ENCODE measurements at places on chromosomes 12 and 14. TPM values are rescaled to one million over a fixed set of nuclear protein-coding genes. Genes with fewer than 3 reads are reported as not detected.

DNA sequence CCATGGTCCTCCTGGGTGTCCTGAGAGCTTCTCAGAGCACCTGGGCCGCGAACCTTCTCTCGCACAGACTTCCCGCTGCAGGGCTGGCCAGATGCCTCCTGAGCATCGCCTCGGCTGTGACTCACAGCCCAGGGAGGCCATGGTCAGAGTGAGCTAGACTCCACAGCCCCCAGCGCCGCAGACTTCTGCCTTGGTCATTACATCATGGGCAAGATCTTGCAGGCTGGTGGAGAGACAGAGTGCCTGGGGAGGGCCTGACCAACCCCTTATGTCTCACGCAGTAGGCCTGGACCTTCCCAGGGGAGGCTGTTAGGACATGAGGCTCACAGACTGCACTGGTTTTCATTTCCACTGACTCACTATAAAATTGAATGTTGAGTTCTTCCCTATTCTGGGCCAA, 41.8 kb downstream of the SMOC1 start:
- no peak for DNase-seq
- peaks cover 32% of the 10 kb centered on the region for H3K27me3 ChIP-seq

Gene CIDEB
- 11.6 TPM for total RNA-seq

GRCh38 chr12:121400332-121401139, 618 bp downstream of the RNF34 start:
- H3K4me1 ChIP-seq = peaks cover 49% of the 10 kb centered on the region
- DNase-seq = peak; percentile 76
- H3K4me3 ChIP-seq = peak overlapping the region; percentile 89

DNA sequence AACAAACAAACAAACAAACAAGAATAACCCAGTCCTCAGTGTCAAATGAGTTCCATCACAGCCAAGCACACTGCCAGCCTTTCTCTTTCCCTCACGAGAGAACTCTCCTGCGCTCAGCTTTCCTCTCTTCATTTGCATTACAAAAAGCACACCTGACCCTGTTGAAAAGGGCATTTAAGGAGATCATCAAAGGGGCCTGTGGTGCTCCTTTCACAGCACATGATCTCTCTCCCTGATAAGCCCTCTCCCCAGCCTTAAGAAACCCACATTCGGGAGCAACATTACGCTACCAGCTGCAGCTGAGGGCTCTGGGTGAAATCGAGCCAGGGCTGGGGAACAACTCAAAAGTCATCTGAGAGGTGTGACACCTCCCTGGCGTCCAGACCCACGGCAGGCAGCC, 165.6 kb upstream of the TMCC3 start:
- peaks cover 10% of the 10 kb centered on the region for H3K36me3 ChIP-seq
- no peak for DNase-seq
- peaks cover 7% of the 10 kb centered on the region for H3K27me3 ChIP-seq
- no peak overlapping the region for H3K27ac ChIP-seq
- H3K4me3 ChIP-seq = no peak overlapping the region

Gene SMOC1
- not detected for total RNA-seq

GRCh38 chr12:20778969-20779368, 31.5 kb upstream of the SLCO1B3 start:
- H3K4me1 ChIP-seq = no peaks in the 10 kb centered on the region
- H3K27ac ChIP-seq = no peak overlapping the region
- no peak for DNase-seq
- no peaks in the 10 kb centered on the region for H3K36me3 ChIP-seq
- H3K27me3 ChIP-seq = no peaks in the 10 kb centered on the region

GRCh38 chr12:64674367-64674922, 64.2 kb downstream of the RASSF3 start:
- DNase-seq = peak; percentile 42
- peak overlapping the region; percentile 69 for H3K4me3 ChIP-seq
- no peaks in the 10 kb centered on the region for H3K27me3 ChIP-seq
- H3K4me1 ChIP-seq = peaks cover 92% of the 10 kb centered on the region
- peak overlapping the region; percentile 98 for H3K27ac ChIP-seq

DNA sequence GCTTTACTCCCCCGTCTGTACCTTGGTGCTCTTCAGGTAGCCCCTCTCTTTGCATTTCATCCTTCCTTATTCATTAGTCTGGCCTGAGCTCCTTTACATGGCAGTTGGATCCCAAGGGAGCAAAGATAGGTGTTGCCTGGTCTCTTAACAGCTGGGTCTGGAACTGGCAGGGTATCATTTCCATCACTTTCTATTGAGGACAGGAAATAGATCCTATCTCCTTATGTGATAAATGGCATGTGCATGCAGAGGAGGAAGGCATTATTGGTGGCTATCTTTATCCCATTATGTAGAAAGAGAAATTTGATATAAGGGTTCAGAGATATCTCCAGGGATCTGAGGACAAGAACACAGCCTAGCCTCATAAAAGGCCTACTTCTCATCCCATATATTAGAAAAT, 54.6 kb upstream of the OAS1 start:
- peaks cover 62% of the 10 kb centered on the region for H3K27me3 ChIP-seq
- no peaks in the 10 kb centered on the region for H3K4me1 ChIP-seq
- H3K36me3 ChIP-seq = no peaks in the 10 kb centered on the region
- no peak overlapping the region for H3K4me3 ChIP-seq
- DNase-seq = no peak

DNA sequence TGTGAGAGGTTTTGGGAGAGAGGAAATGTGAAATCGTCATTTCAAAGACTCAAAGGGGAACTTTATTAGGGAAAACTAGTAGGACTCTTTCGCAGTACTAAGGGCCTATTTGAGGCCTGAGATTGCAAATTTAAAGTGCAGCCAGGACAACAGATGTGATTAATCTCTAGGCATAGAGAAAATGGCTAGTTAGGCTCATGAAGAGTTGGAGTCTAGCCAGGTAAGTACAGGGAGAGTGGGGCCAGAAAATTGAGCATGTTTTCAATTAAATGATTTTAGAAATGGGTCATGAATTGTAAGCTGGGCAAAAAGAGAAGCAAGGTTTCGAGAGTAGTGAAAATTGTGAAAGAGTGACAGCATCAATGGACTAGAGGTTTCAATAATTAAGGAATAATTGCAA, 91.9 kb upstream of the LMNTD1 start:
- no peaks in the 10 kb centered on the region for H3K4me1 ChIP-seq
- no peak overlapping the region for H3K4me3 ChIP-seq
- DNase-seq = no peak

DNA sequence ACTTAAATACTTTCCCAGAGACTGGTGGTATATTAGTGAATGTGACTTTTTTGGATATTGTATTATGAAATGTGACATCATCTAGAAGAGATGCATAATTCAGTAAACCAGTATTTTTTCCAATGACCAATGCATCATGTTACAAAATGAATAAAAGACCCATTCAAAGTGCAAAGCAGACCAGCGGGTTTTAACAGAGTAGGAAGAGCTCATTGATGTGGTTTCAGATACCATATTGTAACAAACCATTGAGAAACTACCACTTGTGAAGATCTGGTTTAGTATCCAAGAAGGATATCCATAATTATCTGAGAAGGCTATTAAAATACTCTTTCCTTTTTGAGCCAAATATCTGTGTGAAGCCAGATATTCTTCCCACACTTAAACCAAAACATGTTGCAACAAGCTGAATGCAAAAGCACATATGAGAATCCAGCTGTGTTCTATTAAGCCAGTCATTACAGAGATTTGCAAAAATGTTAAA, 47.7 kb downstream of the MVK start:
- no peak for DNase-seq
- H3K36me3 ChIP-seq = no peaks in the 10 kb centered on the region
- H3K4me1 ChIP-seq = peaks cover 9% of the 10 kb centered on the region
- no peak overlapping the region for H3K4me3 ChIP-seq
- peaks cover 28% of the 10 kb centered on the region for H3K27me3 ChIP-seq
- H3K27ac ChIP-seq = no peak overlapping the region

- peaks cover 5% of the 10 kb centered on the region for H3K4me1 ChIP-seq
- no peak overlapping the region for H3K27ac ChIP-seq
- no peak for DNase-seq
- no peak overlapping the region for H3K4me3 ChIP-seq
Observed at GRCh38 chr14:22843123-22843925, 6.9 kb downstream of the MMP14 start.

Data from activated T-cell treated with anti-CD3 and anti-CD28 coated beads, Interleukin-2, amount 50 U/mL, for 72 hours (primary cell).